ENCODE measurements at places on chromosomes 4 and X. TPM values are rescaled to one million over a fixed set of nuclear protein-coding genes. Genes with fewer than 3 reads are reported as not detected.

NKX3-2 gene
- 0.24 TPM for total RNA-seq

PLAC1 gene
- not detected for total RNA-seq

DNA sequence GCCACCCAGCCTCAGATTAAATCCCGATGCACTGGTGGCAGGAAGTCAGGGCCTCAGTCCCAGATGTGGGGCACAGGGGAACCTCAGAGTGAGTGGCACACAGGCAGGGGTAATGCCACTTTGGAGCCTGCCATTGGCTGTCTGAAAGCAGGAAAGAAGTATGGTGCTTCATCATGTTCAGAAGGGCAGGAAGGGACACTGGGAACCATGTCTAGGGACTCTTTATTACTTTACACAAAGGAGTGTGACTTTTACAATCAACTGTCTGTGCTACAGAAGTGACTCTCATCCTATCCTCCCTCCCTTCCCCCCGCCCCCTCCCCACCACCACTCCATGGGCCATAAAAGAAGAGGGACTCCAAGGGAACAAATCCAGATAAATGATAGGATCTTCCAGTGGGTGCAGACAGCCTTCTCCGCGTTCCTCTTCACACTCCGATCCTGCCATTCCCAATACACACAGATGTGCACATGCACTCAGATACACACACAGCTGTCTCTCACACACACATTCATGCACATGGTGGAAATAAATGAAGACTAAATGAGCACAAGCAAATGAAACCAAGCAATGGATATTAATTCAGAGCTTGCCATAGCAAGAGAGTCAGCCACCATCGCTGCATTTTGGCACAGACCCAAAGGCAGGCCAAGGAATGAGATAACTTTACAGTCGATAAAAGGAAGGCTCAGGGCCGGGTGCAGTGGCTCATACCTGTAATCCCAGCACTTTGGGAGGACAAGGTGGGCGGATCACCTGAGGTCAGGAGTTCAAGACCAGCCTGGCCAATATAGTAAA, 2.5 kb upstream of the TMEM154 start:
- H3K27ac ChIP-seq: no peak overlapping the region
- no peaks in the 10 kb centered on the region for H3K36me3 ChIP-seq
- no peaks in the 10 kb centered on the region for H3K27me3 ChIP-seq
- no peak overlapping the region for H3K4me3 ChIP-seq
- DNase-seq: peak; percentile 8

- no peak overlapping the region for H3K4me3 ChIP-seq
- no peaks in the 10 kb centered on the region for H3K4me1 ChIP-seq
- no peak overlapping the region for H3K27ac ChIP-seq
- no peak for DNase-seq
- peaks cover 24% of the 10 kb centered on the region for H3K27me3 ChIP-seq
- H3K36me3 ChIP-seq: no peaks in the 10 kb centered on the region
These were observed 28.0 kb downstream of the FRMPD3 start for GRCh38 chrX:107477406-107477805.

DNA sequence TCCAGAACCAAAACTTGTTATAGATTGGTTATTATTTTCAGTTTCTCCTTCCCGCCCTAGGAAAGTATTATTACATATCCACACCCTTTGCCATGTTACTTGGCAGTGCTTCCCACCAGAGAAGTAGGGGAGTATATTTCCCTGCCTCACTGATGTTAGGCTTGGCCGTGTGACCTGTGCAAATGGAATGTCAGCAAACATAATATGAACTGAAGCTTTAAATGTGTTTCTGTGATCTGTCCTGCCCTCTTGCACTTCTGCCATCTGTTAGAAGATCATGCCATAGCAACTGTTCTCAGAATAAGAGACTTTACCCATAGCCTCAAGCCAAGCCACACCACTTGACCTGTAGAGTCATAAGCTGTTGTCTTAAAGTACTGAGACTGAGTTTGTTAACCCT, 36.7 kb upstream of the NEUROG2 start:
- no peaks in the 10 kb centered on the region for H3K27me3 ChIP-seq
- H3K27ac ChIP-seq: no peak overlapping the region

DNA sequence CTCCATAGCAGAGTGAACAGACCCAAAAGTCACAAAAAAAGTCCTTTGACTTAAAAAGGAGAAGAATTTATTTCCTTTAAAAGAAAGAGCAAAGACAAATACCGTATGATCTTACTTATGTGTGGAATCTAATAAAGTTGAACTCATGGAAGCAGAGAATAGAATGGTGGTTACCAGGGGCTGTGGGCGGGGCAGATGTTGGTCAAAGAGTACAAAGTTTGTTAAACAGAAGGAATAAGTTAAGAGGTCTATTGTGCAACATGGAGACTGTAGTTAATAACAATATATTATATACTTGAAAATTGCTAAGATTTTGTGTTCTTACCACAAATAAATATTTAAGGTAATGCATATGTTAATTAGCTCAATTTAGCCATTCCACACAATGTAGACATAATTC, 173.3 kb upstream of the S100G start:
- H3K4me3 ChIP-seq: no peak overlapping the region
- peaks cover 2% of the 10 kb centered on the region for H3K27me3 ChIP-seq
- no peak for DNase-seq

GRCh38 chr4:122652379-122652778, 31.5 kb upstream of the IL21 start:
- H3K36me3 ChIP-seq: no peaks in the 10 kb centered on the region
- no peaks in the 10 kb centered on the region for H3K4me1 ChIP-seq
- H3K4me3 ChIP-seq: no peak overlapping the region
- no peaks in the 10 kb centered on the region for H3K27me3 ChIP-seq

All from adrenal gland (tissue), 19 donors.